ENCODE measurements at places on chromosomes 4 and X.

DNA sequence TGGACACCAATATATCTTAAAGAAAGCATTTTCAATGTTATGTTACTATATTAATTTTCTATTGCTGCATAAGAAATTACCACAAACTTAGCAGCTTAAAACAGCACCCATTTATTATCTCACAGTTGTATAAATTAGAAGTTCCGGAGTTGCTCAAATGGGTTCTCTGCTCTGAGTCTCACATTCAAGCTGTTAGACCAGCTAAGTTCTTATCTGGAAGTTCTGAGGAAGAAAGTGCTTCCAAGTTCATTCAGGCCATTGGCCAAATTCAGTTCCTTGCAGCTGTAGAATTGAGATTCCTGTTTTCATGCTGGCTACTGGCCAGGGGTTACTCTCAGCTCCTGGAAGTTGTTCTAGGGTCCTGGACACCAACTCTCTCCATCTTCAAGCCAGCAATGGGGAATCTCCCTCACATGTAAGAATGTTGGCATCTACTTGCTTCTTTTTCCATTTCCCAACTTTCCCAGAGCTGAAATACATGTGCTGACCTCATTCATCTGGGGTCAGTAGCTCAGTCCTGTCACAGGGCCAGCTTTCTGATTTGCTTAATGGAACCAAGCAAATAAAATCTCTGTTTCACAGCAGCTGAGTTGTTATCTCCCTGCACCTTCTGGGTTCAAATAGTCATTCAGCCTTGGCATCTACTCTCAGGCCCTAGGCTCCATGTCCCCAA lies 99.6 kb upstream of the INTU start:
- peak; percentile 43 for DNase-seq

GRCh38 chrX:96957718-96958117 lies 74.0 kb downstream of the RPA4 start:
- no peak for DNase-seq

DNA sequence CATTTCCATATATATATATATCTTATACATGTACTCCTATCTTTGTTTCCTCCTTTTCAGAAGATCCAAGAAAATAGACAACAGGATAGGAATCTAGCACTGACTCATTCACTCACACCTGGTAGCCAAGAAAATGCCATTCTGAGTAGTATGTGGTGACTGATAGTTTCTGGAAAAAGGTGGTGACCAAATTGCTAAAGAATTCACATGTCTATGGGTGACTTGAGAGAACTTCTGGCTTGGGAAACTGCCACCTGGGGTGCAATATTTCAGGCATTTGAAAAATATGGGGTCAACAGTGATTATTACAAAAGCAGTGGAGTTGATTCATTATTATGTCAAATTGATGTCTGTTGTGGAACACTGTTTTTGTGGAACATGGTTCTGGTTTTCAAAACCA lies 605.1 kb downstream of the PCDH18 start:
- DNase-seq: no peak

- no peak for DNase-seq
Measured at GRCh38 chr4:176875446-176875930, 82.8 kb upstream of the VEGFC start.

GRCh38 chrX:41329101-41329500 lies 4.9 kb upstream of the DDX3X start:
- DNase-seq: no peak

GRCh38 chrX:23844502-23845138 lies 61.6 kb downstream of the SAT1 start:
- DNase-seq: no peak

DNA sequence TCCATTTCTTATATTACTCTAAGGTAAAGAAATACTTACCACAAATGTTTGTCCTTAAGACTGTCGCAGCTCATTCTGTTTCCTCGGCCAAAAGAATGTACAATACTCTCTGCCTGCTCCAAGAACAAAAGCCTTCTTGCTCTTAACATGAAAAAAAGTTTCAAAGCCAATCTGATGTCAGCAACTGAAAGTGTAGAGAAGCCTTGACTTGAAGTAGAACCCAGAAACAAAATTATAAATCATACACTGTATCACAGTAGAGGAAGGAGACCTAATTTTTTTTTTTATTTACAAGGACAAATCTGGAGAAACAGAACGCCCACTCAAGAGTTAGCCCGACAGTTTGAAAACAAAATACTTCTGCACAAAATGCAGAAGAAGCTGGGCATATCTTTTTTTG lies at the start of gene MCF2:
MCF2 (minus strand) TSS at position 101 of the 400 bp plus-strand sequence. CDS start 56,423 bp downstream, outside the sequence.
- no peak for DNase-seq

- peak; percentile 16 for DNase-seq
Measured at GRCh38 chr4:18020145-18020670, 1.3 kb downstream of the LCORL start.

- no peak for DNase-seq
Measured at GRCh38 chr4:3226944-3227343, 22.0 kb upstream of the MSANTD1 start.

- no peak for DNase-seq
Measured at GRCh38 chrX:69493193-69493592, 10.9 kb upstream of the NALF2 start.

DNA sequence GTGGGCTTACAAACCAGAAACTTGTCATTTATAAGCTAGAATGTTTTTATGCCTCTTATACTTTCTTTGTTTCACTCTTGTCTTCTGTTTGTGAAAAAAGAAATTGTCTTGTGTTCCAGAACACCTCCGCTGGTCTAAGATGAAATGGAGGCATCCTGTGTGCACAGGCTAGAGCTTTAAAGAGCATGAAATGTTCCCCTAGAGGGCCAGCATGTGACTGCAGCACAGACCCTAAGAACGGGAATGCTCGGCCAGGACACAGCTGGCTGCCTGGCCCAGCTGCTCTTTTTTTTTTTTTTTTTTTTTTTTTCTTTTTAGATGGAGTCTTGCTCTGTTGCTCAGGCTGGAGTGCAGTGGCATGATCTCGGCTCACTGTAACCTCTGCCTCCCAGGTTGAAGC lies 33.6 kb downstream of the SETD7 start:
- DNase-seq: no peak

DNA sequence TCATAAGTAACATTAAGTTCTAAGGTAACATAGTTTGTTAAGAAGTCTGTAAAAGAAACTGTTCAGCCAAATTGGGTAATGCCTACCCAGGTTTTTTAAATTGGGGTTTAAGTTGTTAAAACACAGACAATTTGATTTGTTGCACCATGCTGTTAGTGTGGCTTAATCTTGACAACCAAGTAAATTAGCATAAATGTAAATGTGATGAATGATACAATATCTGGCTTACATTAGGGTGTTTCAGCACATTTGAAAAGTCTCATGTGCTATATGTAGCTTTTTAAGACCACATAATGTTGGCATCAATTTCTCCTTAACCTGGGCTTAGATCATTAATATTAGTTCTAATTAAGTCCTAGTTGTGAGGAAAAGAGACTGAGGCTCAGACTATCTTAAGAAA lies 72.4 kb upstream of the SMARCA5 start:
- no peak for DNase-seq

DNA sequence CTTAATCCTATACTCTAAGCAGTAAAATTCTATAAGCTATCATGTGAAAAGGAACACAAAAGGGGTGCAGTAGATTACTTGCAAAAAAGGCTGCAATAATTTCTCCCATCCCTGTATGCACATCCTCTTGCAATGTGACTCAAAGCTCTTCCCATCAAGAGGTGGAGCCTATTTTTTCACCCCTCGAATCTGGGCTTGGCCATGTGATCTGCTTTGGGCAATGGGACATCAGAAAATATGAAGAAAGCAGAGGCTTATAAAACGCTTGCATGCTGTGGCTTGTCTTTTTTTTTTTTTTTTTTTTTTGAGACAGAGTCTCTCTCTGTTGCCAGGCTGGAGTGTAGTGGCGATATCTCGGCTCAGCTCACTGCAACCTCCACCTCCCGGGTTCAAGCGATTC lies 33.0 kb downstream of the GEMIN8 start:
- DNase-seq: no peak

- no peak for DNase-seq
Measured at GRCh38 chrX:51834076-51834475, 59.3 kb upstream of the MAGED1 start.

- peak; percentile 57 for DNase-seq
Measured at GRCh38 chrX:17944833-17945497, 83.9 kb upstream of the RAI2 start.

DNA sequence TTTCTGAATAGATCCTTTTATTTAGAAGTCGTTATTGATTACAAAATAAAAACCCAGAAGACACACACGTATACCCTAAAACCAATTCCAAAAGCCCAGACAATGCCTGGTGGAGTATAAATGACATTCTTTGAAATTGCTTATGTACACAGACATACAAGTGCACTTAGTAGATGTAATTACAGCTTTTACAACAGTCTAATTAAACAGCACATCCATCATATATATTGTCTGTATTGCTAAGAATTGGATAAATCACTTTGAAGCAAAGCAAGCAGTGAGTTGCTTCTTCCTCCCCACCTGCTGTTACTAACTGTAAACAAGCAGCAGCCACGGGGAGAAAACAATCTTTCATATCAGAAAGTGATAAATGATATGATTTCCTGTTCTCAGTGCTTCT lies 645.7 kb downstream of the TLL1 start:
- peak; percentile 89 for DNase-seq

- DNase-seq: no peak
Measured at GRCh38 chr4:9927341-9928007, 93.8 kb downstream of the SLC2A9 start.
